Left lung (tissue), 14 donors: ENCODE measurements at places on chromosomes 6 and 20.
A peak's percentile ranks its signal among the peaks of the same experiment; 100 is the strongest.

GRCh38 chr6:83463886-83464285 is 33.0 kb upstream of the ME1 start:
- DNase-seq, result no peak

GRCh38 chr20:47127999-47128398 is 228.5 kb downstream of the ZMYND8 start:
- no peak for DNase-seq

GRCh38 chr6:28371706-28372451 is 22.1 kb downstream of the ZKSCAN3 start:
- DNase-seq, result no peak

GRCh38 chr6:293193-294174 is 1.2 kb downstream of the DUSP22 start:
- peak; percentile 81 for DNase-seq

- no peak for DNase-seq
Observed at GRCh38 chr6:55798571-55798970, 76.8 kb downstream of the BMP5 start.

GRCh38 chr6:10801224-10801848 is 37.0 kb downstream of the MAK start:
- peak; percentile 82 for DNase-seq

DNA sequence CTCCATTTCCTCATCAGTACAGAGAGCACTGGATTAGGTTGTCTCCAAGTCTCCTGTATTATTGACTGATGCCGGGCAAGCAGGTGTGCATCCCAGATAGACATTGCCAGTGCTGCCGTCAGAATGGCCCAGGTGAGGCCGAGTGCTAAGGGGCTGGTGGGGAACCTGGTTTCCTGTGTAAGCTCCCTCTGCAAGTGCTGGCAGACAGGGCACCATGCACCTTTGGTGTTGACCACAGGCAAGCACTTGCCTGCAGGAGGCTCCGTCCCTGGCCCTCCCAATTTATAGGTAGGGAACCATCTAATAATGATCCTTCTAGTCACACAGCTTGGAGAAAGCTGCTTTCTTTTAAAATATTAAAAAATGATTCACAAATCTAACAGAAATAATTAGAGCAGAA is 747 bp downstream of the GABRR1 start:
- no peak for DNase-seq
